Activated CD8-positive, alpha-beta memory T cell treated with anti-CD3 and anti-CD28 coated beads, Interleukin-2, amount 10 ng/mL, durations not matched to agents 7 days and 5 days (primary cell): ENCODE measurements at places on chromosomes 3 and 15. TPM values are rescaled to one million over a fixed set of nuclear protein-coding genes. Genes with fewer than 3 reads are reported as not detected.

Gene LOXL1
- 8.6 TPM for total RNA-seq

Gene WDR93
- not detected for total RNA-seq

DNA sequence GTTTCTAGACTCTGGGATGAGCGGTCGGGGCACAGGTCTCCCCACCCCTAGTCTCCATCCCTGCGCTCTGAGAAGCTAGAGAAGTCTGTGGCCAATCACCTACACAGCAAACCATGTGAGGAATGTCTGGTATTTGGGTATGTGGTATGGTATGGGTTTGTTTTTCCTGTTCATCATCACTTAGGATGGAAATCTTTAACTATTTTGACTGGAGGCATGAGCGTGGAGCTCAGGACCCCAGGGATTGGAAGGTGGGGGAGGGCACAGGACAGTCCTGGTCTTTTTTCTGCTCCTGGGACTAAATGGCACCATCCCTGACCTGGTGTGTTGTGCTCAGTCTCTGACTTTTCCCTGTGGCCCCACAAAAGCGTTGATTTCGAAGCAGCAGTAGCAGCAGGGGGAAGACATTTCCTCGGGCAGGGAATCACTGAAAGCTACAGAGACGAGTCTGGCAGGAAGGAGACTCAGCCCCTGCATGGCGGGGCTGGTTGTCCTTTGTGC, 191.7 kb upstream of the TPM1 start:
- H3K27ac ChIP-seq, result no peak overlapping the region
- H3K27me3 ChIP-seq, result peaks cover 20% of the 10 kb centered on the region
- no peaks in the 10 kb centered on the region for H3K36me3 ChIP-seq
- no peaks in the 10 kb centered on the region for H3K4me1 ChIP-seq
- no peak overlapping the region for H3K4me3 ChIP-seq

- H3K4me1 ChIP-seq, result no peaks in the 10 kb centered on the region
- no peak overlapping the region for H3K4me3 ChIP-seq
- H3K36me3 ChIP-seq, result no peaks in the 10 kb centered on the region
- H3K27ac ChIP-seq, result no peak overlapping the region
Measured at GRCh38 chr3:5389057-5389456, 201.6 kb downstream of the EDEM1 start.

DNA sequence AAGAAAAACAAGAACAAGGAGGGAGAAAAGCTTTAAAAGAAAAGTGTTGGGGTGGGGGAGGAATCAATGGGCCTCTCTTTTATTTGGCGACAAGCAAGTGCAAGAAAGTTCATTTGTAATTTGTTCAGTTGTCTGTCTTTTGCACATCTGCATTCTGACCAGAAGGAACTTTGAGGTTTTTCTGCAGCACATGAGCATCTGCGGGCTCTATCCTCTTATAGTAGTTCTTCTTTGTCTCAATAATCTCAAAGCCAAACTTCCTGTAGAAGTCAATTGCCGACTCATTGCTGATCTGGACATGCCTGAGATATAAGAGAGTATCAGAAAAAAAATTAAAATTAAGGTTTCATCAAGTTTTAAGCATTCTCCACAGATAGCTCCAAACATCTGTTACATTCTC, 24.4 kb downstream of the NAA50 start:
- peak overlapping the region; percentile 47 for H3K27ac ChIP-seq
- peaks cover 14% of the 10 kb centered on the region for H3K4me1 ChIP-seq
- no peak overlapping the region for H3K4me3 ChIP-seq
- DNase-seq, result no peak
